ENCODE measurements at places on chromosomes 3 and 15.

GRCh38 chr3:46479696-46480095 lies 15.0 kb upstream of the LTF start:
- DNase-seq: no peak

GRCh38 chr3:83226751-83227150 lies 1465.3 kb upstream of the GBE1 start:
- DNase-seq: no peak

DNA sequence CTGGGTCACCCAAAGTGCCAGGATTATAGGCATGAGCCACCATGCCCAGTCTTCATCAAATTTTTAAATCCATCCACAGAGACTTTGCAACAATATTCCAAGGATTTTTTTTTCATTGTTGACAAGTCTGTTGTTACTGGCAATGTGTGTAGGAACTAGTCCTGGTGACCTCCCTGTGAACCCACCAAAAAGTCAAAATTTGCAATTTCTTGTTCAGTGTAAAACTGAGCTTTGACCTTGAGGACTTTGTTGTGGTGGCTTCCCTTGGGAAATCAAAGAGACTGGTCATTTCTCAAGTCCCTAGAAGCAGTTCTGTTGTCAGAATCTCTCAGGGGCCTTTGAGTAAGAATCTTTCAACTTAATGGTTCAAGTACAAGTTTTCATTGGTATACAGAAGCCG lies 36.9 kb upstream of the COL8A1 start:
- DNase-seq: no peak

DNA sequence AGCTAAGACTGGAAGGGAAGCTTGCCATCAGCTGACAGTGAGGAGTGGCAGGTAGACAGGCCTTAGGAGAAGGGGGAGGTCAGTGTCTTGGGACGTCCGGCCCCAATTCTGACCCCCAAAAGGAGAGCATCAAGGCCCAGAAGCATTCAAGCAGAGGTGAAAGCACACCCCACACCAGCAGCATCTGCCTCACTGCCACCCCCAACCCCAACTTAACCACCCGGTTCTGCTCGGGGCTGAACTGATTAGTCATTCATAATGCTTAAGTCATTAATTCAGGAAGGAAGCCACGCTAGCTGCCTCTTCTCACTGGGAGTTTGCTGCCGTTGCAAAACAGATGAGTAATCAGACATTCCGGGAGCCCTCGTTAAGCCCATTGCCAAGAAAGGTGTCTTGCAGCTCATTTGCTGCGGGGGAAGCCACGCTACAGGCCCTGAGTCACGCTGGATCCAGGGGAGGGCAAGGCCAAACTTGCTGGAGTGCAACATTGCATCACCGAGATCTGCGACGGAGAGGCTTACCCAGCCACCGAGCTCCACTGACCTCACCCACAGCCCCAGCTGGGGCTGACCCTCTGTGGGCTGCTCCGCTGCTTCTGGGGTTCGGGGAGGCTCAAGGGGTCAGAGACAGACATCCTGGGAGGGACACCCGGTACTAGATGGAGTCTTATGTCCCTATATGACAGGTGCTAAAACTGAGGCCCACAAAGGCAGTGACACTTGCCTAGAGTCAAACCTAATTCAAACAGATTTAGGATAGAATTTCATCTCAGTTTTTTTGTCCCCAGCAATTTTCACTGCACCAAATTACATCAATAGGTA lies 46.4 kb upstream of the HES1 start:
- DNase-seq: no peak

DNA sequence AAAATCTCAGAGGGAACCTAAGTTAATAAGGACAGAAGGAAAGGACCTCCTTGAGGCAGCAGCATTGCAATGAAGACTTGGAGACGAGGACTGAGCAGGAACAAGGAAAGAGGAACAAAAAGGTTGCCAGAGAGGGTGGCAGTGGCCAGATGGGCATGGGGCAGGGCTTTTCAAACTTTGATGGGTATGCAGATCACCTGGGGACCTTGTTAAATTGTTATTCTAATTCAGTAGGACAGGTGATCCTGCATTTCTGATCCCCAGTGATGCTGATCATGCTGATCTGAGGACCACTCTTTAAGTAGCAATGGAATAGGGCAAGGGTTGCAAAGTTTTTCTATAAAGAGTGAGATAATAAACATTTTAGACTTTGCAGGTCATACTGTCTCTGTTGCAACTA lies 11.1 kb downstream of the COL6A6 start:
- DNase-seq: no peak

DNA sequence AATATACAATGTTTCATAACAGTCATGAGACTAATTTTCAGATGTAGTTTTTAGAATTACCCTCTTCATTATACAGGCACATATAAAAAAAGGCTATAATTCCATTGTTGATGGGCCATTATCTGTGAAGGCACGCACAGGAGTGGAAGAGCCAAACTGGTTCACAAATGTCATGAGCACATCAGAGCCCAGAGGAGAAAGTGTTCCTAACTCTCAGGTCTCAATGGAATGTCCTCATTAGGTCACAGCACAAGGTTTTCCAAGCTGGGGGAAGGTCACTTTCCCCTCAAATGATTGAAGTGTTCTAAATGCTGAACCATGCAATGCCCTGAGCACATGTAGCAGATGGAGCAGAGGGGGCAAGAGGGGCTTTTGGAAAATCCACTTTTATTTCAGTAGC lies 41.2 kb downstream of the GJD2 start:
- no peak for DNase-seq

GRCh38 chr3:121757087-121757811 lies 7.7 kb upstream of the GOLGB1 start:
- DNase-seq: no peak

DNA sequence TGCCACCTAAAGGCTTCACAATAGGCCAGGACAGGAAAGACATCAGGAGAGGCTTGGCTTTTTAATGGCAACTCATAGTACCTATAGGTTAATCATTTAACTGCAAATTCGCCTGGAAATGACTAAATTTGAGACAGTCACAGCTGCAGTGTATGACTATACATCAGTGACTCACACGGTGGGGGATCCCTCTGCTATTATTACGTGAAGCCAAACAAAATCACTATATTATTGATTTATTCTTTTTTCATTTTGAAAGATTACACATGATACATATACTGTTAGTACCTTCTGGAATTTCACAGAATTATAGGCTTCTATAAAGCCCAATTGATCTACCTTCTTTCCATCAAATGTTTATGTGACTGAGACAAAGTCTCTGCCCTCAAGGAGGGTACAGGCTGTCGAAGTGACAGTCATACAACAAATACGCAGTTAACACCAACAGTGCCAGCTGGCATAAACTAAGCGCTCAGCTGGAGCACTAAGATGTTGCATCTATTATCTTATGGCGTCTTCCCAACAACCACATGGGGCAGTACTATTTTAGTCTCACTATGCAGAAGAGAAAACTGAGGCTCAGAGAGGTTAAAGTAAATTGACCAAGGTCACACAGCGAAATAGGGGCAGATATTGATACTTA lies 82.0 kb upstream of the LMOD3 start:
- no peak for DNase-seq

DNA sequence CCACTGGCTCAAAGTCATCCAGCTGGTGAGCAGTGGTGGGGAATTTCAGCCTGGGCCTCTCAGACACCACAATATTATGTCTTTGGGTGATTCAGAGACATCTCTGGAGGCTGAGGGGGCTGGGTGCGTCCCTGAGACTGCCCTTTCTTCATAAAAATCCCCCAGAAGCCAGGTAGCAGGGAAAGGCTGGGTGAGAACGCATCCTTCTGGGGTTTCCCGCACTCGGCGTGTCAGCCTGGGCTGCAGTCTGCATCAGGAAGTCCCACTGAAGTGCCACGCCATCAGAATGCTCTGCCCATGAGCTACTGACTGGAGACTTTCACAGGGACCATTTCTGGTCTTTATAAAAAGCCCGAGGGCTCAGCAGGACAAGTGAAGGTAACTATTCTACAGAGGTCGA lies 148.8 kb upstream of the SLC6A11 start:
- DNase-seq: no peak

DNA sequence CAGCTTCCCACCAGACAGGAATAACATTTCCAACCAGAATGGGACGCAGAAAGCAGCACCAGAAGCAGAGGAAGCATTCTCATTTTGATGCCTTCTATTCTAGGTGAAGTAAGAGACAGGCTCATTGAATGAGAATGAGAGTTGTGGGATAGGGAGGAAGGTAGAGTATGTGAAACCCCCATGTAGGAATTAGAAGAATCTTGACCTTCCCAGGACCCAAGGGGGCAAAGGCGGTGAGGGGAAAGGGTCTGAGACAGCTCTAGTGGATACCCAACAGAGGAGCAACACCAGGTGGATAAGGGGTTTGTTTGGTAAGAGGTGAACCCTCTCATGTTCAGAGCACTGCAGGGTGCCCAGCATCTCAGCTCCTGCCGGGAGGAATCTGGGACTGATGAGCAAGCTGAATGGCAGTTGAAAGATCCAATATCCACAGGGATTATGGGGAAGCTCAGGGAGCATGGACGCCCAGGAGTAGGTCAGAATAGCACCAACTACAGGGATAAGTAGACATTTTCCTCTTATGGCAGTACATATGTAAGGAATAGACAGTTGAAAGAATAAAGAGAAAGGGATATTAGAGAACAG lies 77.0 kb downstream of the PLCL2 start:
- no peak for DNase-seq

GRCh38 chr15:89021224-89021623 lies 67.0 kb upstream of the ABHD2 start:
- no peak for DNase-seq

- no peak for DNase-seq
Measured at GRCh38 chr3:37905346-37905745, 43.7 kb downstream of the CTDSPL start.

DNA sequence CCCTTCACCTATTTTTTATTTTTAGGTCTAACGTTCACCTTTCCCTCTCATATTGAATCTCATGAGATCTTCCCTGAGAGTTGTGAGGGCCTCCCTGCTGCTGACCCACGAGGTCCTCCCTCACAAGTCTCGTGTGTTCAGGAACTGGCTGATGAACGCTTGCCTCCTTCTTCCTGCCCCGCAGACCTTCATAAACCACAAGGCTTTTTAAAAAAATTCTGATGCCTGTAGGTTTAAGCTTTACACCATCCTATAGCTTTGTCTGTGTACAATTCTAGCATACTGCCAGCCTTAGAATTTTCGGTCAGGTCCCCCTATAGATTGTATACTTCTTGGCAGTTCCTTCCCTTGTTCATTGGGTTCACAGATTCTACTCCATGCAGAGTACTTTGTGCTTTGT lies 50.5 kb downstream of the CHST2 start:
- DNase-seq: no peak

DNA sequence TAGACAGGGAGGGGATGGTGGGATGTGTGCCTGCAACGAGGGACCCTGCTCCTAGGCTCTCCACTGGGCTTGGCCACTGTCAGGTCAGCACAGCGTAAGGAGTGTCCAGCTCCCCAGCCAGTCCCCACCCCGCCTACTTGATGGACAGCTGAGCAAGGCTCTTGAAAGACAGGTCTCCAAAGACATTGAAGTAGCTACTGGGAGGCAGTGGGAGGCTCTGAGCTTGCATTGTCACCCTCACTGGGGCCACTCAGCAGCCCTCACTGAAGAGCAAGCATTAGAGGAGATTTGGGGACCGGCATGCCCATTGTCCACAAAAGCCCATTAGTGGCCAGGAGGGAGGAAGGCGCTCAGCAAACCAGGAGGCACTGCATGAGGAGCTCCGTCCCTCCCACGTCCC lies 146.5 kb downstream of the MEGF11 start:
- no peak for DNase-seq

GRCh38 chr3:20809356-20809755 lies 623.4 kb upstream of the SGO1 start:
- DNase-seq: no peak

GRCh38 chr15:80242132-80242769 lies 9.8 kb downstream of the CTXND1 start:
- no peak for DNase-seq

DNA sequence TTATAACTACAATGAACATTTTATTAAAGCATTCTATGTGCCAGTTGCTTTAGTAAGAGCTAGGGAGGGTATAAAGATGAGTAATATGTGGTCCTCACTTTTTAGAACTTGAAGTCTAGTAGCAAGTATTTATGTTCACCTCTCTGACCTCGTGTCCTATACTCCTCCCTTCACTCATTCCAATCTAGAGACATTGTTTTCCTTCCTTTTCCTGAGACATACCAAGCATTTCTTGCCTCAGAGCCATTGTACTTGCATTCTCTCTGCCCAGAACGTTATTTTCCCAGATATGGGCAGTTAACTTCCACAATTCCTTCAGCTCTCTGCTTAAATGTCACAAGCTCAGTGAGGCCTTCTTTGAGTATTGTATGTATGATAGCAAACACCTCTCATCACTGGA lies 408.6 kb downstream of the PDCD6IP start:
- DNase-seq: no peak

DNA sequence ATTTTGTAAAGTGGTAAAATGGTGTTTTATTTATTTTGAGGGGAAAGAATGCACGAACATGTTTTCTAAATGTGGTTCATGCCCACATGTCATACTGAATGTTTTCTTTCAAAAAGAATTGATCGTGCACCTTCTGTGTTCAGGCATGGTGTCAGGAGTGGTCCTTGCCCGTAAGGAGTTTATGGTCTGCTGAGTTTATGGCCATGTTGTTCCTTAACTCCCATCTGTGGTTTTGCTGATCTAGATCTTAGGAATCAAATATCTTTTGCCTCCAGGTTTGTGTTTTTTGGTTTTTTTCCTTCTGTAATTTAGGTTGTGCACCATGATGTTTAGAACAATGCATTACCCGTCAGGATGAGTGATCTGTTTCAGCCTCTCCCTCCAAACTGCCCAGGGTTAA lies 304.4 kb upstream of the NR2E3 start:
- no peak for DNase-seq

DNA sequence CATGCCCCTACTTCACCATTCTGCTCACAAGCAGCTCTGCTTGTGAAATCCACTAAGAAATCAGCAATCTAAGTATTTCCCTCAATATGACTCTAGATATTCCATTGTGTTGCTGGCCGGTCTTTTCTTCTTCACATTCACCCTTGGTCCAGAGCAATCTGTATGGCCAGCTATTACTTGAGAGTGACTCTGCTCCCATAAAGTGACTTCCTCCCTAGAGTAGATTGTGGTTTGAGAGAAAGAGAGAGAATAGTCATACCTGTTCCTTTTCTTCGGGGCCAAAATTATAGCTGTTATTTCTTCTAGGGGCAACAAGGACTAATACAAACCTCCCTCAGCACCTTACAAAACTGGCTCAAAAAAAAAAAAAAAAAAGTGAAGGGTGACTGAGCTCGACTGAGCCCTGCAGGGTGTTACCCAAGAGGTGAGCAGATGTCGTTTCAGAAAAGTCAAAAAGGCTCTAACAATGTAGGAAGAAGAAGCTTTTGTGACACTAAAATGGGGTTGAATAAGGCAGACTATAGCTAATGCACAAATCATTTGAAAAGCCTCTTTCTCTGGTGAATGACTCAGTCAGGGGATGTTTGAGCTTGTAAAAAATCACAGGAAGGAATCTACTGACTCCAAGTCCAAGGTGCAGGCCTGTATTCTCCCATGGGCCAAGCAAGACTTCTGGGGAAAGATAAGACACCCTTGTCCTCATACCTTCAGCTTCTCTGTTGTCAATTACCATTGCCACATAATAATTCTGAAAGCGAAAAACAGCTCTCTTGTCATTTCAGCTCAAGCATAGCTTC lies 161.0 kb upstream of the SLC24A5 start:
- no peak for DNase-seq

- DNase-seq: no peak
Measured at GRCh38 chr3:112736805-112737566, 96.0 kb upstream of the CCDC80 start.

All from activated CD8-positive, alpha-beta memory T cell treated with anti-CD3 and anti-CD28 coated beads for 1 hour (primary cell).